ENCODE measurements at places on chromosomes 13 and 19.
A peak's percentile ranks its signal among the peaks of the same experiment; 100 is the strongest.

- no peak for DNase-seq
These were observed 15.3 kb upstream of the HNRNPUL1 start for GRCh38 chr19:41248895-41249294.

- peak; percentile 92 for DNase-seq
These were observed 160.3 kb downstream of the ITGBL1 start for GRCh38 chr13:101612735-101613134.

- no peak for DNase-seq
These were observed 29.0 kb downstream of the CARS2 start for GRCh38 chr13:110676595-110677587.

DNA sequence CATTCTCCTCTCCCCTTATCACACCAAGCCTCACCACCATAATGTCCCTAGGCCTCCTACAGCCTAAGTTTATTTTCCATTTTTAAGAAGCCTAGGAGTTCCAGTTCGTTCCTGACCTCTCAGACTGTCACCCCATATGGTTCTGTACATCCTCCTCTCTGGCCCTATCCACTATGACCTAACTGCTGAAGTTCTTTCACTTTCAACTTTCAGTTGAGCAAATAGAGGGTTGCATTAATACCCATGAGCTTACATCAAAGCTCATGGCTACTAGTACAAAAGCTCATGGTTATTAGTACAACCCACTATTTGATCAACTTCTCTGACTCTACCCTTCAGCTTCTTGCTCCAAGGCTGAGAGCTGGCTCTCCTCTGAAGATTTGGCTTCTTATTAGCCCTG lies 72.9 kb downstream of the FGF14 start:
- DNase-seq = no peak

DNA sequence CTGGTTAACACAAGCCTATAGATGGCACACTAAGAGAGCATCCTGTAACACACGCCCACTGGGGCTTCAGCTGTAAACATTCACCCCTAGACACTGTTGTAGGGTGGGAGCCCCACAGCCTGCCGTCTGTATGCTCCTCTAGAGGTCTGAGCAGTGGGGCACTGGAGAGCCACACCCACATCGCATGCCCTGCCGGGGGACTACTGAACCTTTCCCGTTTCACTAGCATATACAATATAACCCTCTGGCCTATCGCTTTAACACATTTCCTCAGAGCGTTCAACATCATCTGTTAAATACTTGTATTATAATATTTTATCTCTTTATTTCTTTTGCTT lies 73.4 kb downstream of the PCDH9 start:
- DNase-seq = no peak

GRCh38 chr13:71626421-71627117 lies 240.4 kb downstream of the DACH1 start:
- DNase-seq = no peak

DNA sequence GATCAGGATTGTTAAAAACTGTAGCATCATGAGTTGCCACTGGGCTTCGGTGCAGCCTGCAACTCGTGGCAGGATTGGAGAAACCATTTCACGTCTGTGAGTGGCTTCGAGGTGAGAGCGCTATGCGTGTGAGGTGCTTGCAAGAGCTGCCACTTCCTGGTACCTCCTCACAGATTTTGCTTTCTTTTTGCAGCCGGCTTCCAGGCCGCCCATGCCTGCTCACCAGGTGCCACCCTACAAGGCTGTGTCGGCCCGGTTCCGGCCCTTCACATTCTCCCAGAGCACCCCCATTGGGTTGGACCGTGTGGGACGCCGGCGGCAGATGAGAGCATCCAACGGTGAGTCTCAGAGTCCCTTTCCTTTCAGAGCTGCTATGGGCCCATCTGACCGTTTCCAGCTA lies 57.9 kb upstream of the C1QTNF9 start:
- DNase-seq = no peak

- DNase-seq = no peak
These were observed 12.6 kb upstream of the NLRP5 start for GRCh38 chr19:55973982-55974381.

- peak; percentile 39 for DNase-seq
These were observed 20.6 kb upstream of the USP29 start for GRCh38 chr19:57099199-57099661.

- DNase-seq = no peak
These were observed 249.5 kb downstream of the DNAJC15 start for GRCh38 chr13:43272851-43273250.

- no peak for DNase-seq
These were observed 314.9 kb upstream of the SLITRK5 start for GRCh38 chr13:87356314-87356713.

GRCh38 chr19:52936151-52936953 lies 13.1 kb upstream of the ZNF888 start:
- DNase-seq = peak; percentile 84

GRCh38 chr13:43567608-43568007 lies 219.2 kb downstream of the ENOX1 start:
- DNase-seq = no peak

DNA sequence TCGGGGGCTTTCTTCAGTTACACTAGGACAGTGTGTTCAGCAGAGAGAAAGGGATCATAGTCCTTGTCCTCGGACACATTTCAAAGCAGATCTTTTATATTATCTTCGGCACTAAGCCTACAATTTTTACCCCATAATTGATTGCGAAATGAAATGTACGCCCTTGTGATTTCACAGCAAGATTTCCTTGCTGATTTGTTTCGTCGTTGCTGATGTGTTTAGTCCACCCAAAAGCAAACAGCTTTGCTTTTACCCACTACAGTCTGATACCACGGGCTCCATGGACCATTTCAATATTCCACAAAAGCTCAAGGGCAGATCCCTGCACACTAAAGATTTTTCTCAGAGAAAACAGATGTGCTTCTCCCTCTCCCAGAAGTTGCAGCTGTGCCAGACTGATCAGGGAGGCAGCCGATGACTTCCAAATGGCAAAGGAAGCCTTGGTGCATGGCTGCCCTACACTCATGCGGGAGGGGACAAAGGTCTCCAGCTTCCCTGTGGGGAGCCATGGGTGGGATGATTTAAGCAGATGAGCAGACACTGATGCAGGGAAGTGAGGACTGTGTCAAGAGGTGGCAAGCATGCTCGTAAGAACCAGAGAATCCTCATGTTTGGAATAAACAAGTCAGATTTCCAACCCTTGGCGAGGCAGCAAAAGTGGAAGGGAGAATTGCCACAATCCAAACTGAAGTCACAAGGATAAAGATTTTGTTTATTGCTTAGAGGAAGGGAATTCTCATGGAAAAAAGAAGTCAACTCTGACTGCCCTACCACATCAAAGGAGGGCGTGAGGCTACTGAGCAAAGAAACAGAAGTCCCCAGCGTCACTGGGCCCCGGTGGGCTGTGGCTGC lies 81.1 kb downstream of the STK24 start:
- no peak for DNase-seq

DNA sequence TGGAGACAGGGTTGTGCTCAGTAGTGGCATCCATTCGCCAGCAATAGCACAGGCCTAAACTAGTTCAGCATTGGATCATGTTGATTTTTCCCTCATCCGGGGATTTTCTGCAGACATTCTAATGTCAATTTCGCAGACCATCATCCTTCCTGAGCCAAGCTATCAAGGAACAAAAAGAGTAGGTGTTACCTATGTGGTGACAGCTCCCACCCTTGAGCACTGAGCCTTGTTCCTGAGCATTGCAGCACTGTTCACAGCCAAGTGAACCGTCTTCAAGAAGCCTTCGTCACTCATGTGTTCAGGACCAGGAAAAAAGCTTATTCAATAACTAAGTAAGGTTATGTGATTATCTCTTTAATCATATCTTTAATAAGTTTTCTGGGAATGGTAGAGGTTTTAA lies 576.2 kb downstream of the UQCRFS1 start:
- DNase-seq = no peak

DNA sequence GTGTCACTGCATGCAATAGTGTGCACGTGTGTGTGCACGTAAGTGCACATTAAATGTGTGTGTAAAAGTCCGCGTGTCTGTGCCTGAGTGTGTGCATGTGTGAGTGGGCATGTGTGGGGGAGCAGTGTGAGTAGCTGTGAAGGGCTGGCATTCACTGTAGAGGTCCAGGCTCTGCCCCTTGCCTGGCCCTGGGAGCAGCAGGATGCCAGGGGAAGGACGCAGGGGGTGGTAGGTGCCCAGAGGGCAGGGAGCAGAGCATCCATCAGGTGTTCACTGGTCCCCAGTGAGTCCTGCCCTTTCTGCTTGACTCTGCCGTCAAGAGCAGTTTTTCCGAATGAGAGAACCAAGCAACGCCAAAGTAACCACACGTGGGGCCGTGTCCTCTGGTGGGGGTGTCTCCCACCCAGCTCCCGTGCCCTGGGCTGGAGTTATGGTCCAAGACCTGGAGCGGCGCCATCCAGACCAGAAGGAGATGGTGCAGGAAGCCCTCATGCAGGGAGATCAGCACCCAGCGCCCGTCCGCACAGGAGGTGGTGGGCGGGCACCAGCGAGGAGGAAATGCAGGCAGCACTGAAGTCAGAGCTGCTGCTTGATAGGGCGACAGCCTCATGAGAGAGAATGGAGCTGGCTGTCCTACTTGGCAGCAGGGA lies 68.5 kb downstream of the TEX29 start:
- DNase-seq = no peak

DNA sequence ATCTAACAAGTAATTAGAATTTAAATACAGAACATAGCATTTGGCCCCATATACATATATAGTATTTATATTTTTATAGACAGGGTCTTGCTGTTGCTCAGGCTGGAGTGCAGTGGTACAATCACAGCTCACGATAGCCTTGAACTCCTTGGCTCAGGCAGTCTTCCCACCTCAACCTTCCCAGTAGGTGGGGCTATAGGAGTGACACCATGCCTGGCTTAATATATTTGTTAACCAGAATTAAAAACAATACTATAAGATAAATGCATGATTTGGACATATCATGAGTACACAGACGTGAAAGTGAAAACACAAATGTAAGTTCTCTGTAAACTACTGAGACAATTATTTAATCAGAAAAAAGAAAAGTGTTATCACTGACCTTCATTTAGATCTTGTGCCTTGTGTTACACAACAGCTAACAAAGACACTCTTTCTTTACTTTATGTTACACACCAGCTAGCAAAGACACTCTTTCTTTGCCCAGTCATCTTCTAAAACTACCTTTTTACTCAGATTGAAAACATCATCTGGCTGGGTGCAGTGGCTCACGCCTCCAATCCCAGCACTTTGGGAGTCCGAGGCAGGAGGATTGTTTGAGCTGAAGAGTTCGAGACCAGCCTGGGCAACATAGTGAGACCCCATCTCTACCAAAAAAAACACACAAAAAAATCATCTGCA lies 22.6 kb downstream of the CARS2 start:
- DNase-seq = peak; percentile 38

- peak; percentile 61 for DNase-seq
These were observed at the start of gene PRR12 for GRCh38 chr19:49590971-49591730. PRR12 (plus strand) TSS chr19:49591182; CDS start chr19:49591655, 473 bp downstream.

- peak; percentile 86 for DNase-seq
These were observed 15.4 kb upstream of the AP1M2 start for GRCh38 chr19:10602330-10603083.

DNA sequence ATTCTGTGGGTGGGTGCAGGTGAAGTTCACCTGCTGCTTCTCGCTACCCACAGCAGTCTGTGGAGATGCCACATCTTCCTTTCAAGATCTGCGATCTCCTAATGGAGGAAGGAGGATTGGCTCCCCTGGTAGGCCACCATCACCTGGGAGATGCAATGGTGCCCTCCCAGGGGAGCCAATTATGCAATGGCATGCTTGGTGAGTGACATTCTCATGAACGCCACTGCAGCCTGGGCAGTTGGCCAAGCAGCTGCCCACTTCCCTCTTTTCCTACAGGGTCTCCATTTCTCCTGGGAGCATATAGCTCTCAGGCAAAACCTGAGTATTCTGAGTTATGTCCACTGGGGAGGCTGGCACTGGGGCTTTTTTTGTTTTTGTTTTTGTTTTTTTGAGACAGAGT lies 83.5 kb upstream of the KCTD15 start:
- DNase-seq = no peak

GRCh38 chr19:47331490-47331889 lies 485 bp upstream of the C5AR2 start:
- DNase-seq = no peak

DNA sequence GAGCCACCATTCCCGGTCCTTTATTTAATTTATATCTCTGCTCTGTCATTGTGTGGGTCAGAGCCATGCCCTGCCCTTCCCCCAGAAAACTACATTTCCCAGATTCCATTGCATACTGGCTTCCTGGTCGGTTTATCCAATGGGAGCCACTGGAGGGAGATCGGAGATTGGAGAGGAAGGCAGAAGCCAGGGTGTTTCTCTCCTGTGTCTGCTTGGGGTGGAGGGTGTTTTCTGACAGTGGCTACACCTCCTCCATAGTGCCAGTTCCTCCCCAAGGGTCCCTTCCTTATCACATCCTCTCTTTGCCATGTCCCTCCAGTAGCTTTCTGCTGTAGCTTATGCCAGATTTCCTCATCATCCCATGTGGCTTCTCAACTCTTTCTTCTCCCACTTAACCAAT lies 19.0 kb downstream of the OLFM2 start:
- no peak for DNase-seq

- DNase-seq = no peak
These were observed 44.4 kb upstream of the ITM2B start for GRCh38 chr13:48188601-48189000.

- DNase-seq = no peak
These were observed 3.8 kb downstream of the TNNI3 start for GRCh38 chr19:55153652-55154264.

DNA sequence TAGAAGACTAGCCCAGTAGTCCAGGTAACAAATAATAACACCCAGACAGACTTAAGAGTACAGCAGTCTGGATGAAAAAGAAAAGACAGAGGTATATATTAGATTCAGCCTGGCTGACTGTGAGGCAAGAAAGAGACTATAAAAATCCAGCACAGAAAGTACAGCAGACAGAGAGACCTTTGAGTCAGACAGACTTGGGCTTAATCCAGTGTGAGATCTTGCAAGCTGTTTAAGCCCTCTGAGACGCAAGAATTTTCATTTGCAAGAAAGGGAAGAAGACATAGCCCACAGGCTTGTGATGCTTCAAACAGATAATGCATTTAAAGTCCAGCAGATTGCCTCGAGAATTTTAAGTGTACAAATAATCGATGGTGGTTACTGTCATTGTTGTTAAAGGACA lies 471.4 kb downstream of the LIG4 start:
- no peak for DNase-seq

- no peak for DNase-seq
These were observed 1263.1 kb downstream of the PCDH9 start for GRCh38 chr13:65966991-65967451.

GRCh38 chr19:29086646-29087045 lies 126.3 kb downstream of the UQCRFS1 start:
- DNase-seq = no peak

DNA sequence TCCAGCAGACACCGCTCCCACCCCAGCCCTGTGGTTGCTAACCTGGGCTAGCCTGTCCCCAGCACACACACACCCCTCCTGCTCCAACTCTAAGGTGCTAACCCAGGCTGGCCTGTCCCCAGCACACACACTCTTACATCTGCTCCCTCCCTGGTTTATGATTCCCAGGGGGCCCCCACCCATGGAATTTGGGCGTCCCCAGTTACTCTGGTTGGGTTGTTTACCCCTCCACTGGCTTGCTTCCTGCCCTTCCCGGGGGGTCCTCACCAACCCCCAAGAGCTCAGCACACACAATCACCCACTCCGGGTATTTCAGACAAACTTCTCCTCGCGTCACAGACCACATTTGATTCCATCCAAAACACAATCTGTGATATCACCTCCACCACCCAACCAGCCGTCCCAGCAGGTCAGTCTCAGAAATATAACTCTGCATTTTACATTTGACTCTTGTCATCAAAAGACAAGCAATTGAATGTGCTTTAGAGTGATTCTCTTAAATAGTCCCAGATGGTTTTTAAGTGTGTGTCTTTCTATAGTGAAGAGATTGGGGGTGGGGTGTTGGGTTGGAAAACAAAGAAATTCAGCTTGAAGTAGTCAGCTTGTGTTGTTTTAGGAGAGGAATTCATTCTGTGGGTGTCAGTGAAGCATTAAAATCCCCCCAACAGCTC lies 20.1 kb downstream of the COL4A2 start:
- no peak for DNase-seq
